ENCODE measurements at places on chromosomes 12 and 14.

DNA sequence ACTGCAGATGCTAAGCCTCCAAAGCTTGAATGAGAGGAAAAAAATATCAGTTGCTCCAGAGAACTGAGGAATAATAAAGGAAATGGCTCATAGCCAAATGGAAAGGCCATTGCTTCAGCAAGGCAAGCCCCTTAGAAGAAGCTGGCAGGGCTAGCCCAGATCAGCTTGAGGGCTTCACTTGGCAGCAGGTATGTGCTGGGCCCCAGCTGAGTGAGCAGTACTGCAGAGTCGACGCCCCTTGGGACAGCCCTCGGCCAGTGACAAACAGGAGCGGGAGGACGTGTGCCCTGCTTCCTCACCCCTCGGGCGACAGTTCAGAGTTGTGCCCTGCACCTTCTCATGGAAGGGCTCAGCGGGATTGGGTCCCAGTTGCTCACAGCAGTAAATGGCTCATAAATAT is 1031.2 kb upstream of the TMEM132C start:
- DNase-seq = no peak

DNA sequence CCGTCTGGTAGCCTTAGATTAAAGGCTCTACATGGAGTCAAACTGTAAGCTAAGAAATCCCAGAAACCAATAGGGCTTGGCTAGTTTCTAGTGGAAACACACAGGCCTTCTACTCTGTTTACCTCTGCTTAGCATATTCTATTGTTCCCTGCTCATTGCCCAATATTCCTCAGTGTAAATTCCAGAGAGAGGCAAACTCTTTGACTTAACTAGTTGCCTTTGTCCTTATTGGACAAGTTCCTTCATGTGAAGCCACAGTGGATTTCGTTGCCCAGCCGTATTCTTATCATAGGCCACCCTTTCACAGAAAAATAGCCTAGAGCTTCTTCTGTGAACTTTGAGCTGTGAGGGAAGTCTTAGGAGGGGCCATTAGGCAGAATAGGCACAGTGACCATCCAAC is 186.1 kb downstream of the PLCZ1 start:
- no peak for DNase-seq

GRCh38 chr14:101489092-101489760 is 72.1 kb upstream of the DIO3 start:
- DNase-seq = no peak

GRCh38 chr12:92080911-92081285 is 64.7 kb downstream of the BTG1 start:
- no peak for DNase-seq

DNA sequence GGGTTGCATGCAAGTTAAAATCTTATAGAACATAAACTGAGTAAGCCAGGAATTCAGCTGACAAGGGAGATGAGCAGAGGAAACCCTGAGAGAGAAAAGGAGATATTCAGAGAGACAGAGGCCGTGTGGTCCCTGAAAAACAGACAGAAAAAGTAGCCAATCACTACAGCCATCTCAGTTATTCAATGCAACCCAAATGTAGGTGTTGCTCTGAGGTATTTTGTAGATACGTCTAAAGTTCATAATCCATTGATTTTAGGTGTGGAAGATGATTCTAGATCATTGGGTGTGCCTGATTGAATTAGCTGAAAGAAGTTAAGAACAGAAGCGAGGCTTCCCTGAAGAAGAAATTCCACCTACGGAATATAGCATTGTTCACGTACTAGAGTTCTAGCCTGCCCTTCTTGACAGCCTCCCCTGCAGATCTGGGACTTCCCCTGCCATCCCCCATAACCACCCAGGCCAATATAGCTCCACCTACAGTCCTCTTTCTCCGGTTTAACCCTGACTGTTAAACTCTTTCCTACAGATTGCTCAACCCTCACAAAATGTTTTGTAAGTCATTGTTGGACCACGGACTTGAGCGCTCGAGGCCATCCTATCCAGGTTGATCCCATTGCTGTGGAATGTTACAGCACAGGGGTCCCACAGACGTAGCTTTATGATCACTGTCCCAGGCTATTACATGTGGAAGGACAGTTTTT is 21.7 kb downstream of the AICDA start:
- no peak for DNase-seq

- no peak for DNase-seq
Observed at GRCh38 chr14:99064262-99064954, 207.6 kb downstream of the BCL11B start.

DNA sequence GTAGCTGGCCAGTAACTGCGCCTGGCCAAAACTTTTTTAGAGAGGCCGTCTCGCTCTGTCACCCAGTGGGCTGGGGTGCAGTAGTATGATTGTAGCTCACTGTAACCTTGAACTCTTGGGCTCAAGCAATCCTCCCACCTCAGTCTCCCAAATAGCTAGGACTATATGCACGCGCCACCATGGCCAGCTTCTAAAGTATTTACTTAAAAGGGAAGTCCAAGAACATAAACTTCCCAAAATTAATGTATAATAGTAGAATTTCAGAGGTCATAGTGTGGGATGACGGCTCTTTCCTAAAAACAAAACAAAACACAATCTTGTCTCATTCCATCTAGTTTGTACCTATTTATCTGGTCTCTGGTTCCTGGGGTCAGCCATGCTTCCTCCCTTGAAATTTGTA is 42.2 kb upstream of the FOS start:
- DNase-seq = no peak

DNA sequence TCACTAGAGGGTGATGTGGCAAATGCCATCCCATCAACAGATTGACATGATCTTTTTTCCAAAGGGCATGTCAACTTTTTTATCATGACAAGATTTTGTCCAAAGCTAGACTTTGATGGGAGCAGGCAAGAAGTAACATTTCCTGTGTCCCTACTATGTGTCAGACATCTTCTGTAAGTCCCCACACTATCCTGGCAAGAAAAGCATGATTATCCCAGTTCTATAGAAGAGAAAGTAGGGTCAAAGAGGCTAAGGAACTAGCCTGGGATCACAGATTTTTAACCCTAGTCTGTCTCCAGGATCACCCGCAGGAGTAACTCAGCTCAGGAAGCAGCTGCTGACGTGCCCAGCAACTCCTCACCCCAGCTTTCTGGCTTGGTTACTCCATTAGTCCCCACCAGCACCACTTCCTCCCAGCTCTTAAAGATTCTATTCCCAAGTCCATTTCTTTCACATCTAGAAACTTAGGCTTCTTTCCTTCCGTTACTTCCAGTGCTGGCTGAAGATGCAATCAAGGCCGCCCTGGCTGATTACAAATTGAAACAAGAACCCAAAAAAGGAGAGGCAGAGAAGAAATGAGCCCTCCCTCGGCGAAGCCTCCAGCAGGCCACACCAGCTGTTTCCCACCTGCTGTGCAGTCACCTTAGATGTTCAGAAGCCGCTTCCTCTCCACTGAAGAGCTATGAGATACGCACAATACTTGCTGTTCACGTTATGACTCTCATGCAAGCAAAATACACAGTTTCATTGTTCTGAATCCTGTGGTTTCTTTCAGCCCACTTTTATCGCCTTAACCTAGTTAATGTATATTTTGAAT is 6.2 kb downstream of the ISCU start:
- DNase-seq = no peak
